ENCODE measurements at places on chromosomes 2 and 18.

- H3K36me3 ChIP-seq: no peaks in the 10 kb centered on the region
- no peaks in the 10 kb centered on the region for H3K27me3 ChIP-seq
- H3K4me1 ChIP-seq: peaks cover 9% of the 10 kb centered on the region
- peak overlapping the region; percentile 87 for H3K4me3 ChIP-seq
- no peak for DNase-seq
- H3K27ac ChIP-seq: no peak overlapping the region
Observed at GRCh38 chr18:3248658-3249359, 1.2 kb downstream of the MYL12A start.

DNA sequence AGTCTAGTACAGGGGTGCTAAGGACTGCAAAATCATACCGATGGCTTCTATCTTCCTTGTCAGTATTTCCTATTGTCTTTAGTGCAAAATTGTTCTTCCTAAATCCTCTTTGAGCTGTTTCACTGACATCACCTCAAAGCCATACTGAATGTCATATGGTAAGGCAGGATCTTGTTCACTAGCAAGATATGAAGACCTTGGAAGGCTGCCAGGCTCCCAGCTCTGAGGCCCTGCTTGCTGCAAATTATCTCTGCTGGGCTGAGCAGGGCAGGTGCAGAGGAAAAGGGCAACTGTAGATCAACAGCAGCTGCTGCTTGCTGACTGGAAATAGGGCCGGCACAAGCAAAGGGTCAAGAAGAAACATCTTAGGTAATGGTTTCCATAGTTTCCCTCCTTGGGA, 58.2 kb downstream of the PMAIP1 start:
- H3K36me3 ChIP-seq: no peaks in the 10 kb centered on the region
- no peaks in the 10 kb centered on the region for H3K27me3 ChIP-seq
- no peaks in the 10 kb centered on the region for H3K4me1 ChIP-seq
- no peak for DNase-seq
- H3K27ac ChIP-seq: no peak overlapping the region

- H3K4me1 ChIP-seq: peaks cover 8% of the 10 kb centered on the region
- H3K36me3 ChIP-seq: no peaks in the 10 kb centered on the region
- no peaks in the 10 kb centered on the region for H3K27me3 ChIP-seq
- no peak for DNase-seq
- no peak overlapping the region for H3K4me3 ChIP-seq
Observed at GRCh38 chr2:1612391-1613077, 131.8 kb downstream of the PXDN start.

GRCh38 chr18:77087393-77088141, 45.0 kb downstream of the MBP start:
- H3K27ac ChIP-seq: no peak overlapping the region
- peak overlapping the region; percentile 62 for H3K4me3 ChIP-seq
- H3K27me3 ChIP-seq: no peaks in the 10 kb centered on the region
- H3K4me1 ChIP-seq: peaks cover 2% of the 10 kb centered on the region
- no peaks in the 10 kb centered on the region for H3K36me3 ChIP-seq
- peak; percentile 66 for DNase-seq

DNA sequence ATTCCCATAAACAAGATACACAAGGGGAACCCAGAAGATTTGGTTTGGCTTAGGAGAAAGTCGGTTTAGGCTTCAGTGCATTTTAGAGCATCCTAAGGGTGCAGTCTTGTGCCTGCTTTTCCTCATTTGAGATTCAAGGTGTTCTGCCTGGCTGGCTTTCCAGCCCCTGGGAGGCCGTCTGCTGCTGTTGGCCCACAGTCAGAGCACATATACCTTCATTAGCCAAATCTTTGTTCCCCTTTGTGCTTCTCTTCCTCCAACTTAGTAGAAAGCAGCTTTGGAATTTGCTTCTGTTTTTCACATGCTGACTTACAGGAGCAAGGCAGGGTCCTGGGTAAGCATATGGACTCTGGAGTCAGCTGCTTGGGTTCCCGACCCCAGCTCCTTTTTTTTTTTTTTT, 477.1 kb upstream of the TCF4 start:
- no peak overlapping the region for H3K4me3 ChIP-seq
- H3K4me1 ChIP-seq: no peaks in the 10 kb centered on the region
- no peaks in the 10 kb centered on the region for H3K27me3 ChIP-seq
- H3K27ac ChIP-seq: no peak overlapping the region

DNA sequence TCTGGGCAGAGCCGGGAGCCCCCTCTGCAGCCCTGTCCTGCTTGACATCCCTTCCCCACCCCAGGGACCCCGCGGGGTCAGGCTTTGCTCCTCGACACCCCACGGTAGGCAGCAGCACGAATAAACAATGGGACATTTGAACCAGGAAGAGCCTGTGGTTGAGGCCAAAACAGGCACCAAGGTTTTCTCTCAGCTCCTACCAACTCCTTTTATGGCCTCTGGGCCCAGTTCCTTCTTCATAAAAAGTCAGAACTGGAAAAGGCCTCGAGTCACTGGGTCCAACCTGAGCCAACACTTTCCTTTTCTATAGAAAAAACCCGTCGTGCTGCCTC, 20.6 kb downstream of the TEX44 start:
- peak overlapping the region; percentile 89 for H3K27ac ChIP-seq
- H3K36me3 ChIP-seq: no peaks in the 10 kb centered on the region
- H3K4me1 ChIP-seq: peaks cover 33% of the 10 kb centered on the region

DNA sequence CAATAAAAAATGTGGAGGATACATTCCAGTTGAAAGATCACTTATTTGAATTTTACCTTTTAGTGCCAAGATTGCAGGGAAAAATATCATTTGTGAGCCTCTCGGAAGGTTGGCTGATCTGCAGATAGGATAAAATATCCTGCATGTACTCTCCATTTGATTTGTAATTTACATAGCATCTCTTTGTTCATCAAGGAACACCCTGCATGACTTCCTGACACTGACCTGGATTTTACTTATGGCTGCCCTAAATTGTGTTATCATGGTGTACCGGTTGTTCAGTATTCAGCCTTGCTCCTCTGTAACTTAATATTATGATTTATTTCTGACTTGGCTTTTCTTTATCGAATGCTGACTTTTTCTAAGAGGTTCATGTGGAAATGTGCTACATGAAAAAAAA, 226.4 kb downstream of the PIK3C3 start:
- no peak for DNase-seq
- no peak overlapping the region for H3K4me3 ChIP-seq
- no peaks in the 10 kb centered on the region for H3K36me3 ChIP-seq
- no peaks in the 10 kb centered on the region for H3K4me1 ChIP-seq
- H3K27me3 ChIP-seq: no peaks in the 10 kb centered on the region

DNA sequence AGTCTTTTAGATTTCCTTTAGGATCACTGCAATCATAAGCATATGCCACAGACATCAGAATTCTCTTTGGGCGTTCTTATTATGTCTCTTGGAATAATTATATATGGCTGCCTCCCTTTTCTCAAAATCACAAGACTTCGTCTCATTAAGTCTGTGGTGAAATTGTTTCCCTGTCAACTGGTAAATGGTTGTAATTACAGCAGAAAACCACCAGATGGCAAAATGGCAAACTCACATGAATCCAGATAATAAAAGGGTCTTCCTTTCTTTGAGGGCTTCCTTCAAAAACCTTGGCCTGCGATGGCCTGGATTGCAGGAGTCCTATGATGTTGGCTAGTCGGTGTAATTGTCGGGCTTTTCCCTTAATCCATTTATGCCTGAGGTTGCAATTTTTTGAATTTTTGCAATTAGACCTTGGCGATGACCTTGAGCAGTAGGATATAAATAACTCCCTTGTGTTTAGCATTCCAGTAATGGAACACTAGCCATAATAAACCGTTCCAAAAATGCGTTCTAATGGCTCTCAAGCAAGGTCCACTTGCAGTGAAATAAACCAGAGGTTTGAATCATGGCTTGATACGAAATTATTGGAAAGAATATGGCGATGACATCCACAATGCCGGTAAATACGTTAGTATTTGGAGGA, 656.4 kb downstream of the MBD2 start:
- DNase-seq: peak; percentile 45
- H3K4me3 ChIP-seq: no peak overlapping the region
- no peak overlapping the region for H3K27ac ChIP-seq
- H3K4me1 ChIP-seq: peaks cover 3% of the 10 kb centered on the region
- H3K27me3 ChIP-seq: no peaks in the 10 kb centered on the region
- no peaks in the 10 kb centered on the region for H3K36me3 ChIP-seq

DNA sequence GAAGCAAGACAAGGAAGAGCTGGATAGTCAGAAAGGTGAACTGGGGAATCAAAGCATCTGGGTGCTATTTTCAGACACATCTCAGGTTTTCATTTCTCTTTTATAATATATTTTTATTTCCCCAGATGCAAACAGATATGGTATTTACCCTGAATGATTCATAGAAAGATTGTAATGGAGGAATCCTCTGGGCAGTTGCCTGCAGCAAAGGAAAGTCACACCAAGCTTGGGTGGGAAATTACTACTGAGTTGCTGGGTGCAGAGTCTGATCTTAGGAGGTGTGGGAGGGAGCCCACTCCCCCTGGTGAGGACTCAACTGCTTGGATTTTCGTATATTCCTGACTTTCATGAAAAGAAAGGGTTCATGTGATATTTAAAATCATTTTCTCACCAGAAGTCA, 2.1 kb downstream of the EFR3B start:
- peaks cover 14% of the 10 kb centered on the region for H3K27me3 ChIP-seq
- H3K27ac ChIP-seq: no peak overlapping the region
- no peak for DNase-seq
- no peaks in the 10 kb centered on the region for H3K36me3 ChIP-seq

GRCh38 chr2:10787176-10787968, 25.2 kb downstream of the PDIA6 start:
- H3K4me1 ChIP-seq: no peaks in the 10 kb centered on the region
- peaks cover 88% of the 10 kb centered on the region for H3K36me3 ChIP-seq
- no peaks in the 10 kb centered on the region for H3K27me3 ChIP-seq
- no peak for DNase-seq
- H3K27ac ChIP-seq: no peak overlapping the region
- no peak overlapping the region for H3K4me3 ChIP-seq
